ENCODE measurements at places on chromosomes 7 and 10. TPM values are rescaled to one million over a fixed set of nuclear protein-coding genes. Genes with fewer than 3 reads are reported as not detected.

DNA sequence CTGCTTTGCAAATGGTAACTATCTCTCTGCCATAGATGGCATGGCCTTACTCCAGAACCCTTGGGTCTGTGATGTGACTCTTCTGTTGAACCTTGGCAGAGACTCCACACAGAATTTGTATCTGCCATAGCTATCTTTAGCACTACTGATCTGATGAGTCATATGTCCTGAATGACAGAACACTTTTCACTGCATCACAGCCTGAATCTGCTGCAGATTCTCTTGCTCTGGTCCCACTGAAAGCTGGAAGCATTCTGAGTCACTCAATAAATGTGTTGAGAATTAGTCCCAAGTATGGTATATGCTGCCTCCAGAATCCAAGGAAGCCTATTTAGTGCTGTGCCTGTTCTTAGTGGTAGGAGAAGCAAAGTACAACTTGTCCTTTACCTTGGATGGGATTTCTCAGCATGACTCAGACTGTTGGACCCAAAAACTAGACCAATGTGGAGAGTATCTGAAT is 39.5 kb upstream of the ANKRD1 start:
- DNase-seq = no peak
- no peak overlapping the region for H3K4me3 ChIP-seq
- no peaks in the 10 kb centered on the region for H3K36me3 ChIP-seq
- no peaks in the 10 kb centered on the region for H3K27me3 ChIP-seq
- H3K27ac ChIP-seq = no peak overlapping the region

DNA sequence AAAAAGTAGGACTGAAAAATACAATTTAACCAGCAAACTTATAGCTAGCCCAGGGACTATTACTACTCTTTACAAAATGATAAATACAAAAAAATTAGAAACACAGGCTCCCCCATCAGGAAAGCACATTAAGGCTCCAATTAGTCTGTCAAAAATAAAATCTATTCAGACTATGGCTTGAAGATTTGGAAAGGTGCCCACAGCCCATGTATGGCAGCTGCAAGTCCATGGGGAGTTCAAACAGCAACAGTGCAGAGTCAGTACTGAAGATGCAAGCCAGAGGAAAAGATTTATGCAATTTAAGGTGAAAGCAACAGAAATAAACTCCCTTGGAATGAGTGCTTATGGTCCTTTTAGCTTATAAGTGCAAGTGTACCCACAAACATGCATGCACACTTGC is 29.7 kb downstream of the IMMP2L start:
- H3K4me1 ChIP-seq = no peaks in the 10 kb centered on the region
- no peak overlapping the region for H3K4me3 ChIP-seq
- DNase-seq = no peak
- no peak overlapping the region for H3K27ac ChIP-seq
- H3K36me3 ChIP-seq = no peaks in the 10 kb centered on the region

DNA sequence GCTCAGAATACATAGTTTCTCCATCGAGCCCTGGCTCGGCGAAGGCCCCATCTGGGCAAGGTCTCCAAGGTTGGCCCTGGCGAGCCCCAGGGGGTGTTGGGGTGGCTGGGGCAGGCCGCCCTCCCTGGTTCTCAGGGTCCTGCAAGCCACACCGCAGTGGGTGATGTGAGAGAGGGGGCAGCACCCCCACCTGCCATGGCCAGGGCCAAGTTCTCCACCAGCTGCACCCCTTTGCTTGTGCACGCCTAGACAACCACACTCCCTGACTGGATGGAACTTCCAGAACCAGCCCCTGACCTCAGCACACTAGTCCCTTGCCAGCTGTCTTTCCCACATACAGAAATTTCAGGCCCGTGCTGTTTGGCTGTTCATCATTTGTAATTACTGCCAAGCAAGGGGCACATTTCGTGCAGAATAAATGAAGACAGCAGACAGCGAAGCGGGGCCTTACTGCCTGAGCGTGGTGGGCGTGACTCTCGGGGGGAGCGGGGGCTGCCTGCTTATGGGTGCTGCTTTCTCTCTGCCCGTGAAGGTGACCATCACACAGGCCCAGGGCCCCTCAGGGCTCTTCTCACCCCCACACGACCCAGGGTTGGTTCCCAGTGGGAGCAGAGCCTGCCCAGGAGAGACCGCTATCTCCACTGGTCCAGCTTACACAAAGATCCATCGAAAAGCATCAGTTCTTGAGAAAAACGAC is 85.9 kb downstream of the ADARB2 start:
- H3K4me3 ChIP-seq = no peak overlapping the region
- no peaks in the 10 kb centered on the region for H3K36me3 ChIP-seq
- no peaks in the 10 kb centered on the region for H3K27me3 ChIP-seq
- H3K4me1 ChIP-seq = no peaks in the 10 kb centered on the region
- no peak for DNase-seq

Gene FGL2
- 62.1 TPM for total RNA-seq

DNA sequence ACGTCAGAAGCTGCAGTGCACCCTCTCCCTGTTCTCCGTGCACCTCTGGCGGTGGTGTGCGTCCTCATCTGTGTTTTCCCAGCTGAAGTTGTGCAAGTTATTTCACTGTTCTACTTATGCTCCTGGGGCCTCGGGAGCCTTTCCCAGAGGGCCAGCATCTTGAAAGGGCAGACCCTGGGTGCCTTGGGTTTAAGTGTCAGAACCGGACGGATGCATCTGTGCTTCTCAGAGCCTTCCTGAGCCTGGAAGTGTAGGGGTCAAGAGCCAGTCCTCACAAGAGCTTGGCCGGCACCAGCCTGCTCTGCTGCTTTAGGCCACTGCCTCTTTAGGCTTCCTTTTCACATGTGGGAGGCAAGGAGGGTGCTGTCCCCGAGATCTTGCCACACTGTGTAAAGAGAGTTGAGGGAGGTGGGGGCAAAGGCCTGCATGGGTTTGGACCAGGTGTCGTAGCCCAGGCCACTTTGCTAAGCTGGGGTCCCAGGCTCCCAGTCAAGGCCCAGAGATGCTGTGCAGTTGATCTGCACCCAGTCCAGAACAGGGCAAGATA is 128.9 kb upstream of the NPS start:
- no peak overlapping the region for H3K27ac ChIP-seq
- no peaks in the 10 kb centered on the region for H3K27me3 ChIP-seq
- no peaks in the 10 kb centered on the region for H3K36me3 ChIP-seq
